ENCODE measurements at places on chromosomes 12 and 14. TPM values are rescaled to one million over a fixed set of nuclear protein-coding genes. Genes with fewer than 3 reads are reported as not detected.

DNA sequence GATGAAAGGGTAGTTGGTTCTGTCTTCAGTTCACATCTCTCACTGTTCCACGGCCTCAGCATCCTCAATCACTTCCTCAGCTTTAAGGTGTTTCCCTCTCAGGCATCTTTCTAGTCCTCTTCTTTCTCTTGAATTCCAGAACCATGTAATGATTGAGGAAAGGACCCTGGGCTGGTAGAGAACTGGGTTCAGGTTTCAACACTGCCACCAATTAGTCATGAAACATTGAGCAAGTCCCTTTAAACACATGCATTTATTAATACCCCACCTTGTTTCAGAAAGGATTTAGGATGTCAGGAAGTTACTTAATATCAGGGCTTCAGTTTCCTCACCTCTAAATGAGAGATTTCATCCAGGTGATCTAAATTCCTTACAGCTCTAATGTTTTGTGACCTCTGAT is 7.2 kb downstream of the DMAC2L start:
- DNase-seq = no peak

The TCTN2 gene
- total RNA-seq = 22.8 TPM

DNA sequence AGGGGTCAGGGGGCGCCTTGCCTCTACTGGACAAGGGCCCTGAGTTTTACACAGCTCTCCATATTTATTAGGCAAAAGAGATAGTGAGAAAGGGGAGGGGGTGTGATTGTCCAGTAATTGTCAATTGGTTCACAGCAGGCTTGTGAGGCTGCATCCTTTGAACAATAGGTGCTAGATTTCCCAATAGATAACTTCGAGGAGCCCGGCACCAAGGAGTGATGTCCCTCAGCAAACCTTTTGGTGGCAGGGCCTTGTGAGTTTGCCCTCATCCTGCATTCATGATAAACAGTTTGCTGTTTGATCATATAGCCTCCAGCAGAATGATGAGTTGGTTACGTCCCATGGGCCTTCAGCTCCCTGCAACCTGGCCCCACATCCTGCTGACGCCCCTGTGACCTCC is 2.7 kb upstream of the PRIMA1 start:
- no peak for DNase-seq

The SLC17A8 gene
- not detected for total RNA-seq

DNA sequence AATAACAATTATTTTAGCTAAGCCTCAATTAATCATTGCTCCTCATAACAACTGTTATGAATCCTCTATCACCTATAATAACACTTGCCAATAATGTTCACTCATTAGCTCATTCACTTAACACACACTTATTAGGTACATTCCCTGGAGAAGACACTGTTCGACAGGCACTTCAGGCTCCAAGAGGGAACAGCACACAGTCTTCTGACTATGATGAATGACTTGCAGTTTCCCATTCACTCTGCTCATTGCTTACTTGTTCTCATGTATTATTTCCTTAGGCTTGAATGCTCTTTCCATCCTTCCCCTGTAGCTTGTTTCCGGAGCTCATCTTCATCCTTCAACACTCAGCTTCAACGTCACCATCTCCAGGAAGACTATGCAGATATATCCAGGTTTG is 437.3 kb downstream of the TMEM132D start:
- no peak for DNase-seq

The SYNDIG1L gene
- not detected for total RNA-seq

The SLC10A1 gene
- 0.03 TPM for total RNA-seq

DNA sequence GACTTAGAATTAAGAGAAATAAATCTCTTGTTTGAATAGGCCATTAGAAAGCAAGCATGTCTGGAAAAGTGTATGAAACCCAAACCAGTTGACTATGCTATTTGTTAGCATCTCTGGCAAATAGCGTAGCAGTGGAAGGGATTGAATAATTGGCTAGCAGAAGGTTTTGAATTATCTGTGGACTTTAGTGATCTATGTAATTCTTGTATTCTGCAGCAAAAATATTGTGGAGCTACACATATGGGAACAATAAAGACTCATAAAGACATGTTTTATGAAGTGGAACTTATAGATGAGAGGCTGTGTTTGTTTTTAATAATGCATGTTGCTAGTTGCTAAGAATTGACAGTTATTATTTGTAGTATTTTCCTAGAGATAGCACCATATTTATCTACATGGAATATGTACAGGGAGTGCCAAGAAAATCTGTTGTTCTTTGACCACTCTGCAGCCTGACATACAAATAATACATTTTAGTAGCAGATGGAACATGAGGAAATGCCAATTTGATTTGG is 4.7 kb downstream of the SRGAP1 start:
- DNase-seq = no peak

DNA sequence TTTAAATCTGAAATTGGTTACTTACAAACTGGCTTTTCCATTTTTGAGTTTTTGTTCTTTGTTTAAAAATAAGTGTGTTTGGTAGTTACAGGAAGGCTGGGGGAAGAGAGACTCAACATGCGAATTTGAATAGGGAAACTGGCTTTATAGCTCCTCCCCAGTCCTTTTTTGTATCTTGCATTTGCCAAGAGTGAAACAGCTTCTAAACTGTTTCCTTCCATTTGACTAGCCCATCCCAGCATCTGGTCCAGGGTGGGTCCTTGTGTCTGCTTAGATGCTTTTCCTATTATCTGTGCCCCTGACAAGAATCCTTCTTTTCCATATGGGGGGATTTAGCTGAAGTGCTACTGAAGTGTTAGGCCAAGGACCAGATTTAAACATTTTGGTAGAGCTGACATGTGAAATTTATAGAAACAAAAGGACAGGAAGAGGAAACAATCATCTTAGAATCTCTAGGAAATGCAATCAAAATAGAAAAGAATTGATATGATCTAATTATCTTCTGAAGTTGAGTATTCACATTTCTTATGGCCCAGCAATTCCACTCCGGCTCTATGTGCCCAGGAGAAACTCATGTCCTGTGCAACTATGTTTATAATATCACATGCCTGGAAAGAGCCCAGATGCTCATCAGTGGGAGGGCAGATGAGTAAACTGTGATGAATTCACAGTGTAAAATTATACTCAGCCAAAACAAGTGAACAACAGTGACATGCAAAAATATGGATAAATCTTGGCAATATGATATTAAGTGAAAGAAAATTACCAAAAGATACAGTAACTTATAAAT is 7.4 kb downstream of the SMOC1 start:
- DNase-seq = no peak

GRCh38 chr12:89239534-89239933 is 112.8 kb downstream of the DUSP6 start:
- DNase-seq = no peak

DNA sequence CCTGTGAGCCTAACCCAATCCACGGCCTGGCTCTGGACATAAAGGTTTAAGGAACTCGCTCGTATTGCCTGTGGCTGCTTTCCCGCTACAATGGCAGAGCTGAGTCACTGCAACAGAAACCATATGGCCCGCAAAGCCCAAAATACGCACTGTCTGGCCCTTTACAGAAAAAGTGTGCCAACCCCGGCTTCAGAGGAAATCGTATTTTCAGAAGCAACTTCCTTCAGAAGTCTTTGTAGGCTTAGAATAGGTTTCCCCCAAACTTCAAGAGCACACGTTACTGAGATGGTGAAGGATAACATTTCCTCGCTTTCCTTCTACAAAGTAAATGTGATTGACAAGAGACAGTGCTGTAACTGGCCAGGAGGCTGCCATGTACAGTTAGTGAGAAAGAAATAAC is 34.8 kb upstream of the TESC start:
- no peak for DNase-seq

DNA sequence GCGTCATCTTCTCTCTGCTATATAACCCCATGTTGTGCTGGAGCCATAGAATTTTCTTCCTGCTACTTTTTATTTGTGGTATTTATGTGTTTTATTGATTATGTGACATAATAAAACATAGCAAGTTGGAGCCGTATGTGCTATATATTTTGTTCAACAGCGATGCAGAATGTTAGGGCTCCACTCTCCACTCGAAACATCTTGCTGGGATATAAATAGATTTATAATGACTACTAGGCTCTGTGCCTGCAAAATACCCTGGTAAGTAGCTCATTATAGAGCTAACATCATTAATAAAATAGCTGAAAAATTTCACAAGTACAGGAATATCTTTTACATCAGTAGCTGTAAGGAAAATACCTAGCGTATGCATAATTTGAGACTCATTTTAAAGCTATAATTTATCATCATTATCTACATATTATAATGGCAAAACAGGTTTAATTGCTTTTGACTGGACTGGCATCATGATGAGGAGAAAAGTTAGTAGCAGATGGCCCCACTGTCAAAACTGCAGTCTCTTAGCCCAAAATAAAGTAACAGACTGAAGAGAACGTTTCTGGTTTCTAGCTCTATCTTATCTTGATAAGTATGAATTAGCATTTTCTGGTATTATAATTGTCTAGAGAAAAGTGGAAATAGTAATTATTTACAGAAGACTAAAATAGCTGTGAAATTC is 263.0 kb downstream of the NEDD1 start:
- DNase-seq = no peak

- DNase-seq = no peak
These were observed 14.8 kb downstream of the KMT5A start for GRCh38 chr12:123398550-123399254.

DNA sequence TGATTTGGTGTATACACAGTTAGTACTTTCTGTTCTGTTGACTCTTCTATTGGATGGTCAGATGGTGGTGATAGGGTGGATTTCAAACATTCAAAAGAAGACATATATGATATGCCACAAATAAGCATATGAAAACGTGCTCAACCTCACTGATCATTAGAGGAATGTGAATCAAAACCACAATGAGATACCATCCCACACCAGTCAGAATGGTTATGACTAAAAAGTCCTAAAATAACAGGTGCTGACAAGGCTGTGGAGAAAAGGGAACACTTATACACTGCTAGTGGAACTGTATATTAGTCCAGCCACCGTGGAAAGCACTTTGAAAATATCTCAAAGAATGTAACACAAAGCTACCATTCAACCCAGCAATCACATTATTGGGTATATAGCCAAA is 425.5 kb downstream of the C12orf50 start:
- no peak for DNase-seq

GRCh38 chr12:113278141-113278540 is 56.8 kb downstream of the SLC8B1 start:
- no peak for DNase-seq

DNA sequence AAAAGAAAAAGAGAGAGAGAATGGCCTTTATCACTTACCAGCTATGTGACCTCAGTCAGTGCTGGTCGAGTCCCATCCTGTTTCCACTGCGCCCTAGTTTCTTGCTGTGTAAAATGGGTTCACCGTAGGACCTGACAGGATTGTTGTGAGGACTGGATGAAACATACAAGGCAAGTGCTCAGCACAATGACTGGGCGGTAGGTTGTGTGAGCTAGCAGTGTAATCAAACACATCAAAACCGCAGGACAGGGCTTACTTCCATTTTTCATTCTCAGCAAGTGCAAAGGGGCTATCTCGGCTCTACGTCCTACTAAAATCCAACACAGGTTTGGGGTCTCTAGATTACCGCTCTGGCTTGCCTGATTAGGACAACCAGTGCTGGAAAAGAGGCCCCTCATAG is 36.4 kb upstream of the ATXN2 start:
- DNase-seq = no peak

GRCh38 chr12:110934093-110934852 is 13.9 kb upstream of the MYL2 start:
- DNase-seq = peak; percentile 70

The PNMA1 gene
- 36.0 TPM for total RNA-seq

The SLCO1B1 gene
- 0.81 TPM for total RNA-seq

GRCh38 chr12:68180792-68181744 is 21.5 kb upstream of the IFNG start:
- no peak for DNase-seq

- DNase-seq = no peak
These were observed 96.6 kb downstream of the CFAP54 start for GRCh38 chr12:96585977-96586376.

GRCh38 chr12:92971859-92972524 is 42.9 kb upstream of the EEA1 start:
- peak; percentile 32 for DNase-seq

GRCh38 chr14:93898731-93899130 is 28.4 kb upstream of the FAM181A start:
- no peak for DNase-seq

DNA sequence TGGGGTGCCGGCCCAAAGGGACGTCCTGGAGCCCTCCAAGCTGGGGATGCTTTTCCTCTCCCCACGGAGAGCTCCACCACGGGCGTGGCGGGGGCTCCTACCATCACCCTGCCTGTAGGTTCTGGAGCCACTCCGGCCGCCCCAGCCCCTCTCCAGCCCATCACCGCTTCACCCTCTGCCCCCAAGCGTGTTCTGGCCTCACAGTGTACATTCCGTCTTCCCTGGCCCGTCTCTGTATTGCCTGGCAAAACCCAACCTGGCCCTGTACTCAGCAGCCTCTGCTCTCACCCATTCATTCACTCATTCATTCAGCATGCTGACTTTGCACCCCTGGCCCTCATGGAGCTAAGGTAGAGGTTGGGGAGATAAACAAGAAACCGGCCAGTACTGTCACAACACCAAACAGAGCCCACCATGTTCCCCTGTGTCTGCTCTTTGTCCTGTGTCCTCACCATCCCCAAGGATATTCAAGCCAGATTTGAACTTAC is 20.3 kb downstream of the SLC25A29 start:
- no peak for DNase-seq

GRCh38 chr12:100433701-100434100 is 40.0 kb upstream of the NR1H4 start:
- no peak for DNase-seq

- DNase-seq = no peak
These were observed 82.6 kb upstream of the HMGA2 start for GRCh38 chr12:65741656-65742017.

GRCh38 chr12:3597526-3598210 is 106.7 kb downstream of the PRMT8 start:
- no peak for DNase-seq

The TAPBPL gene
- total RNA-seq = 3.4 TPM

- DNase-seq = no peak
These were observed 212.1 kb upstream of the FKBP4 start for GRCh38 chr12:2582631-2583030.

The GLT8D2 gene
- total RNA-seq = 2.7 TPM

GRCh38 chr12:57892232-57892972 is 45.9 kb upstream of the CTDSP2 start:
- no peak for DNase-seq

The KLHDC1 gene
- 0.05 TPM for total RNA-seq

The ZNF605 gene
- total RNA-seq = 4.0 TPM

GRCh38 chr12:42262271-42262670 is 24.2 kb upstream of the YAF2 start:
- no peak for DNase-seq

The CLEC1B gene
- not detected for total RNA-seq
